Chondrocyte (in vitro differentiated cells): ENCODE measurements at places on chromosomes 6 and 20. TPM values are rescaled to one million over a fixed set of nuclear protein-coding genes. Genes with fewer than 3 reads are reported as not detected.

DNA sequence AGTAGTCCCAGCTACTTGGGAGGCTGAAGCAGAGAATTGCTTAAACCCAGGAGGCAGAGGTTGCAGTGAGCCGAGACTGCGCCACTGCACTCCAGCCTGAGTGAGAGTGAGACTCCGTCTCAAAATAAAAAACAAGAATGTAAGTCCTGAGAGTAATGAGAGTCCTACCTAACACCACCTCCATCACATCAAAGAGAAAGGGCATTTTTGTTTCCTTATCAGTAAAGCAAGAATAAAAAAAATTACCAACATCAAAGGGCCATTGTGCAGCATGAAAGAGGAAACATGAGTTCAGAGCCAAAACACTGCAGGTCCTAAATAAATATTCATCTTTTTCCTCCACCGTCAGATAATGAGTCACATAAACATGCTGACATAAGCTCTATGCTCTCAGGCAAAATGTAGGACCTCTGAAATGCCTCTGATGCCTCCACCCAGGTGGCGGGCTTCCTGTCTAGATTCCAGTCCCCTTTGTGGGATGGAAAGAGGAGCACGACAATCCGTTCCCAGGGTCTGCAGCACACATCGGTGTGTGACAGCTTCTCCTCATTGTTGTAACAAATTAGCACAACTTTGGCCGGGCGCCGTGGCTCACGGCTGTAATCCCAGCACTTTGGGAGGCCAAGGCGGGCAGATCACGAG lies 7.2 kb downstream of the ATP9A start:
- DNase-seq = peak; percentile 46

GRCh38 chr6:112557435-112557834 lies 210.3 kb downstream of the RFPL4B start:
- no peak for DNase-seq

DNA sequence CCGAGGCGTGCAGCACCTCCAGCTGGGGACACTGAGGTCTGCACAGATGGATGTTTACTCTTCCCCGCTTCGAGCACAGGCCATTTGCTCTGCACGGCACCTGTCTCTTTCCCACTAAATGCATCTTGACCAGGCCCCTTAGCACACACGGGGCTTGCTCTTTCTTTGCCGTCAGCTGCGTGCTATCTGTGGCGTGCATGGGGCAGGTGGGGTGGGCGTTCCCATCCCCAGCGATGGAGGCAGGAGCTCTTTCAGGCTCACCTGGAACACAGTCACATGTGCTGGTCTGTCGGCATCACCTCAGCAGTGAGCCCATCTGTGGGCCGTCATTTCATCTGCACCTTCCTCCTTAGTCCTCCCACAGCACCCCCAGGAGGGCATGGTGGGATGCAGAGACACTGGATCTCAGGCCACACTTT lies 35.1 kb downstream of the RBM38 start:
- DNase-seq = no peak

Gene CD40
- 2.4 to 2.5 TPM in 2 of 3 replicates, not detected in the other for total RNA-seq

Gene PPIL6
- 2.2 to 2.7 TPM (median 2.5 TPM) in 3 replicates for total RNA-seq
